Upper lobe of left lung (tissue), 6 donors: ENCODE measurements at places on chromosomes 16 and 17.

GRCh38 chr16:50305441-50306061 lies 39.2 kb downstream of the ADCY7 start:
- DNase-seq, result peak; percentile 72

GRCh38 chr16:3143189-3143588 lies 8.4 kb downstream of the ZNF213 start:
- no peak for DNase-seq

GRCh38 chr17:4636474-4637100 lies 4.9 kb downstream of the ALOX15 start:
- no peak for DNase-seq

- DNase-seq, result no peak
Measured at GRCh38 chr16:73215678-73216377, 167.9 kb upstream of the ZFHX3 start.
